ENCODE measurements at places on chromosomes 13 and 19.
A peak's percentile ranks its signal among the peaks of the same experiment; 100 is the strongest.

DNA sequence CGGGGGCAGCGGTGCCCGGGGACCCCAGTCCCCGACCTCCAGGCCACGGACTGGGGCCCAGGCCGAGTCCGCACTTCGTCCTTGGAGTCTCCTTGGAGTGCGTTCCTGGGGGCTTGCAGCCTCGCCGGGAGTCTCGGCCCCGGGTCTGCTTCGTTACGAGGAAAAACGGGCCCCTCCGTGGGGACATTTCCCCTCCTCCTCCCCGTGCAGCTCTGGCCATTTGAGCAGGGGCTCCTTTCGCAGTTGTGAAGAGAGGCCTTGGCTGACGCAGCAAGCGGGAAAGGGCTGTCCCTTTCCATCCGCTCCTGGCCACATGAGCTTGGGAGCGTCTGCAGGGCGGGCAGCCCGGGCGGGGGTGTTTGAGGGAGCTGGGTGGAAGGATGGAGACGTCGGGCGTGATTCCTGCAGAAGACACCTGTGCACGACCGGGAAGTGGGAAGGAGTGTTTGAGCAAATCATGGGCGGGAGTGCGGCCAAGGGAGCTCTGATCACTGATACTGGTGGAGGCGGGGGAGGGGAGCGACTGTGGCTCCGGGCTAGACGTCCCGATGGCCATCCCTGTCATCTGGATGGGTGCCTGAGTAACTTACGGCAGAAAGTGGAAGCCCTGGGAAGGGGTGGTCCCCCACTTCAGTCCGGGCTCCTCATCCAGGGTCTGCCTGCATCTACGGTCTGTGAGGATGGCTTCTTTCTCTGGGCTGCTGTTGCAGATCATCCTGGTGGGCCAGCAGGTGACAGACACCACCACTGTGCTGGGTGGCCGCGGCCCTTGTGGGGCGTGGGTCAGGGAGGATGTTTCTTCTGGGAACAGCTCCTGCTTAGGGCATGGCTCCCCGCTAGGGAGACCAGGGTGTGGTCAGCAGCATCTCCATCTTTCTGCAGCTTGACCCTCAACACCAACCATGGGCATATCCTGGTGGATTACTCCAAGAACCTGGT lies 736 bp downstream of the GPI start:
- DNase-seq = peak; percentile 64

DNA sequence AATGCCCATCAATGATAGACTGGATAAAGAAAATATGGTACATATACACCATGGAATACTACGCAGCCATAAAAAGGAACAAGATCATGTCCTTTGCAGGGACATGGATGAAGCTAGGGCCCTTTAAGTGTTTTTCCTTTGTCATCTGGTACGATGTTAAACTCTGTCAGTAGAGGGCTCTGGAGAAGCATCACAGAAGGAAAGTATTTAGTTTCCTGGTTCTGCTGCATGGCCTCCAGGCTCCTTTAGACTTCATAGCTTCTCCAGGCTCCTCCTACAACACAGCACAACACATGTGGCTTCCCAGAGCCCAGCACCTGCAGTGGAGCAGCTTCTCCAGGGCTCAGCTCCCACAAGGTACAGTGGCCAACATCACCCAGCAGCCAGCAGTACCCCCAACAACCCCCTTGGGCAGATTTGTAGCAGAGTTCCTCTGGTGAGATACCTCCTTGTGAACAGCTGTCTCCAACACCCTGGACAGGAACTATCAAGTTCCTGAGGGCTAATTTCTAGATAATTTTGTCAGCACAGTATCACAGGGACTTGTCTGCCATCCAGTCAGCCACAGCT lies 63.4 kb downstream of the KCTD12 start:
- no peak for DNase-seq

- no peak for DNase-seq
Measured at GRCh38 chr13:105069106-105069505, 1466.4 kb downstream of the EFNB2 start.

DNA sequence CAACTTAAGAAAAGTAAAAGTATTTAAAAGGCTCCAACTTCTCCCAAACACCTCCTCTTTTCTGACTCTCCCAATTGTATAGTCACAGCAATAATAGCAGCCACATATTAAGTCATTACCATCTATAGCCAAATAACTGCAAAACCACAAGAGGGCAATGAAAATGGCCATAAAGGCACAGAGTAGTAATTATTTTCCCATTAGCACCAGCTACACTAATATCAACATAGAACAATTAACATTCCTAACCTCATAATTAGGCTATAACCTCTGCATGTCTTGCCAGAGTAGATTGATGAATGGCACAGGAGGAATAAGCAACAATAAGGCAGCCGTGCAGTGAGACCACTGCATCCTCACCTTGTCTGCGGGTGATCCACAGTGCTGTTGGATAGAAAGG lies 226.4 kb upstream of the SERP2 start:
- no peak for DNase-seq

- DNase-seq = peak; percentile 93
Measured at GRCh38 chr19:1855040-1855827, 7.0 kb upstream of the REXO1 start.

DNA sequence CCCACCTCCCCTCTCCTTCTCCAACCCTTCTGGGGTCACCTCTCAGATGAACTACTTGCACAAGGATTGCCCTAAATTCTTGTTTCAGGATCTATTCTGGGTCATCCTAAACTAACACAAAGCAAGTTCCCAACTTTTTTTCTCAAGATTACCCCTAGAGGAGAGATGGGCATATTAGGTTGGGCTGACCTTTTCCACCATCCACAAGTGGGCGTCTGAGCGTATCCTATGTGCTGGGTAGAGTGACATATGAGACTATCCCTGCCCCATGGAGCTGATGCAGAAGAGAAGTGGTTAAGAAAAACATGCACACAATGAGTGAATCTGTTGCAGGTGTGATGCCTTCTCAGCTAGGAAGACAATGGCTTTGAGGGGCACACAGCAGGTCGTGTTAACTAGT lies 132.7 kb downstream of the CACNA1A start:
- DNase-seq = no peak

GRCh38 chr19:8806661-8807060 lies 25.4 kb downstream of the ZNF558 start:
- no peak for DNase-seq

DNA sequence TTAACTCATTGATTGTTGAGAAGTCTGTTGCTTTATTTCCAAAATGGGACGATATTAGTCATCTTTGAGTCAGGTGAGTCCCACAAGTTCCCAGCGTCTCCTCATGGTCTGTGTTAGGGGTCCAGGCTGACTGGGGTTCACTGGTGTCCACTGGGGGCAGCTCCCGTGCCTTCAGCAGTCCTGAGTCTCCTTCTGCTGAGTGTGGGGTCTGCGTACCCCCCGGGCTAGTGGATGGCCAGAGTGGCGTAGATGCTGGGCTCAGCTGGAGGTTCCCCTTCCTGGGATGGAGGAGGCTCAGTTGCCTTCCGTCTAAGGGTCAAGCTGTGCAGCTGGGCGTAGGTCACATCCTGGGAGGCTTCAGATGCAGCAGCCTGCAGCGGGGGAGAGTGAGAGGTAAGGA lies 5.9 kb downstream of the LILRB3 start:
- no peak for DNase-seq

GRCh38 chr13:67100730-67101129 lies 129.4 kb downstream of the PCDH9 start:
- DNase-seq = no peak

GRCh38 chr19:5052515-5052914 lies 83.6 kb downstream of the KDM4B start:
- DNase-seq = no peak

DNA sequence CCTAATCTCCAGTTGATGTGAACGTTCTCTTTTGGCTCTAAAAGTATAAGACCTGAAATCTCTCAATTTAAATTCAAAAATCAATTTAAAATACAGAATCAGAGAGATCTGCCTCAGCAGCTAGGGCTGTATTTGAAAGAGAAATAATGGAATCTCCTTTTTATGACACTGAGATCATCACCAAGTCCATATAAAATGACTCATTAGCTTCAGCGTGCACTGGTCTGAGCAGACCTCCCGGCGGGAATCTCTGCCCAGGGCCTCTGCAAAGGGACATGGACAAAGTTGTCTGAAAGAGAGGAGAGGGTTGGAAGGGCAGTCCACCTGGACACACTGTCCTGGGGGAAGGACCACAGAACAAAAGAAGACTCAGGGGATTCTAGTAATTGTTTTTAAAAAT lies 855.6 kb downstream of the EFNB2 start:
- DNase-seq = no peak

DNA sequence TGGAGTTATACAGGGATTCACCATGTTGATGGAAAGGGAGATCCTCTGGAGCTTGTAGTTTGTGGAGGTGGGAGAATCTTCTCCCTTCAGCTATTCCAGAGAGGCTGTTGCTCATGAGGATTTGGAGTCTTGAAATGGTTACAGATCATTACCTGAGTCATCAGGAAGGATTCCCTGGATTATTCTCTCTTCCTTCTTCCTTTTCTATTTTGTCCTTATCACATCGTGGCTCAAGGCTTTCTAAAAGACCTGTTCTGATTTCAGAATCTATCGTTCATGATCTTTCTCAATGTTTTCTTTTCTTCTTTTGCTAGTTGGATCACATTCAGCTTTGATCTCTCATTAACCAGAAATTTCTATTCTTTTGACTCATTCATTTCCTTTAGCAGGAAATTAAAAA lies 196.0 kb downstream of the KLF5 start:
- no peak for DNase-seq

- no peak for DNase-seq
Measured at GRCh38 chr13:97121894-97122293, 100.2 kb upstream of the MBNL2 start.

DNA sequence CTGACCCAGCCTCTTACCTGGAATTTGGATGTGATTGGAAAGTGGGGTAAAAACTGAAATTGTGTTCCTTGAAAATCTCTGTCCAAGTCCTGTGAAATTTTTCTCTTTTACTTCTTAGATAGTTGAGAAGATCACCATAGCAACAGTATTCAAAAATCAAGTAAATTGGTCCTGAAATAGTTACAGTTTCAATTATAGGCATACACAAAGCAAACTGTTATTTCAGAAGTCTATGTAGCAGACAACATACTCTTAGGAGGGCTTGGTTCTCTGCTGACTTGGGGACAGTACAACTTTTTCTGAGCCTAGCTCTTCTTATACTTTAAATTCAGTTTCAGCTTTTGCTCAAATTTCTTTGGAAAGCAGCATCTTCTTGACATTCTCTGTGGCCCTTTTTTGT lies 38.6 kb upstream of the URAD start:
- DNase-seq = no peak

DNA sequence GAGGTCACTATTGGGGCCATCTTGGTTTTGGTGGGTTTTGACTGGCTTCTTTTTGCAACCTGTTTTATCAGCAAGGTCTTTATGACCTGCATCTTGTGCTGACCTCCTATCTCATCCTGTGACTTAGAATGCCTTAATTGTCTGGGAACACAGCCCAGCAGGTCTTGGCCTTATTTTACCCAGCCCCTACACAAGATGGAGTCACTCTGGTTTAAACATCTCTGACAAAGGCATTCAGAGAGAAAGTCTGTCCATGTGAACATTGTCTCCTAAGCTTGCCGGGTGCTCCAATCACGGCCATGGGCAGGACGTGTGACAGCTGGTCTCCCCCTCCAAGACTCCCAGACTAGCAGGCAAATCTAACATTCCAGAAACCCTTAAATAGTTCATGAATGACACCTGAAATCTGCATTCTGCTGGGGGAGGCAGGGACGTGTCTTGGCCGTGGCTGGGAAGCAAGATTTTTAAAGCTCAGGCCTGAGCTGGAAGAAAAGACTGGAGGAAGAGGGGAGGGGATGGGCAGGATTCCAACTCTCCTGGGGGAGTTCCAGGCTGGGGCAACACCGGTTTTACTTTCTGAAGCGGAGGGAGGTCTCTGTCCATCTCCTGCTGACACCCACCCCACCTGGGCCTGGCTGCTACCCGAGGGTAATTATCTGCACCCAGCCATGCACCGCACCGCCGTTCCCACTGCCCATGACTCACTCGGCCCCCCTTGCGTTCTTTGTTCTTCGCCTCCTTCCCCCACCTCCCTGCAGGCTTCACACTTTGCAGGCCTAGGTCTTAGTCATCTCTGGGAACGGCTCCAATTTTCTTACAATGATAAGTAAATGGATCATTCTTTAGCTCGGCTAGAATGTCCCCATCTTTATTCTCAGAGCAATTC lies 11.6 kb upstream of the OR1M1 start:
- DNase-seq = peak; percentile 83

DNA sequence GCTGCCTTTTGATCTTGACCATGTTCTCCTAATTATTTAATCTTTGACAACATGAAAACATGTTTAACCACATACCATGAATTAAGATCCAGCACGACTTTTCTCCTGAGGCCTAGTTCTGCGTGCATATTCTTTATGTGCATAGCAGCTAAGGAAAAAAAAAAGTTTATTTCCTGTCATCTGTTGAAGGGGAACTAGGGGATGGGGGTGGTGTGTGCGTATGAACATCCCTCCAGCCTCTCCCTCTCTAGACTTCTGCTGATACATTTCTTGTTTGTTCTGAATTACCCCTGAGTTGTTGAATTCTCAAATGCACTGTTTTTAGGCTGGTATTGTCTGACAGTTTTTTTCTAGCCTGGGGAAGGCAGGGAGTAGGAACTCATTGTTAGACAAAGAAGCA lies 543.3 kb downstream of the FGF9 start:
- DNase-seq = no peak

- DNase-seq = no peak
Measured at GRCh38 chr13:114012141-114012540, 38.3 kb upstream of the C13orf46 start.

GRCh38 chr13:93226065-93226622 lies 463 bp upstream of the GPC6 start:
- no peak for DNase-seq

DNA sequence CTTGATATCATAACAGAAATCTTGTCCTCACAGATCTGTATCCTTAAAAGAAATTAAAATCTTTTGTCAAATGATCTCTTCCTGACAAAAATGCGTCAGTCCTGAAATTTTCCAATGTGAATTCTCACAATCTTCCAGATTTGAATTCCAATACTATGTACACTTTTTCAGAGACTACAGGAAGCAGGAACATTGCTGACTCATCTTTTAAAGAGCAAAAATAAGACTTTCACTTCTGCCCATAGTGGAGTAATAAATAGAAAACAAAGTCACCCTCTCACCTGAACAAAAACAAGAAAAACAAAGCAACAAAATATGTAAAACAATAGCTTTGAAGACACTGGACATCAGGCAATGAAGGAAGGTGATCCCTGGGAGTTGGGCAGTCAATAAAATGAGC lies 167.0 kb upstream of the IPO5 start:
- no peak for DNase-seq

- no peak for DNase-seq
Measured at GRCh38 chr19:41895745-41896580, 13.0 kb downstream of the ARHGEF1 start.

DNA sequence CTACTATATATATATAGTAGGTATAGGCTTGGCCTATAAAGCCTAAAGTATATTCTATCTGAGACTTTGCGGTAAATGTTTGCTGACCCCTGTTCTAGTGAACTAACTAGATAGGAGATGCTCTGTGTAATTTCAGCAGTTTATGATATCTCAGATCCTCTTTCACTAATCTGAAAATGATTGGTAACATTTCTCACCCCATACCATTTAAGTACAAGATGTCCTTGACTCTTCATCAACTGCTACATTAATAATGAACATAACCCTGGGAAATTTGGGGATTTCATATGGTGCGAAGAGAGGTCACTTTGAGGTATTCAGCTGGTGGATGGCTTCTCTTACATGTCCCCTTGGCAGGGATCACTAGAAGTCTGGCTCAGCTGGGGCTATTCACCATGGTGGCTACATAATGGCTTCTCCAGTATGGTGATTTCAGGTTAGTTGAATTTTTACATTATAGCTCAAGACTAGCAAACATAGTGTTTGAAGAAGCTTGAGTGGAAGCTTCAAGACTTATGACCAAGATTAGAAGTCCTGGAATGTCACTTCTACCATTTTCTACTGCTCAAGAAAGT lies 103.6 kb upstream of the MYCBP2 start:
- DNase-seq = no peak

- no peak for DNase-seq
Measured at GRCh38 chr13:34025746-34026145, 207.8 kb downstream of the RFC3 start.
